ENCODE measurements at places on chromosomes 6 and 20.

GRCh38 chr6:6470123-6470522, 118.4 kb upstream of the LY86 start:
- no peak for DNase-seq

DNA sequence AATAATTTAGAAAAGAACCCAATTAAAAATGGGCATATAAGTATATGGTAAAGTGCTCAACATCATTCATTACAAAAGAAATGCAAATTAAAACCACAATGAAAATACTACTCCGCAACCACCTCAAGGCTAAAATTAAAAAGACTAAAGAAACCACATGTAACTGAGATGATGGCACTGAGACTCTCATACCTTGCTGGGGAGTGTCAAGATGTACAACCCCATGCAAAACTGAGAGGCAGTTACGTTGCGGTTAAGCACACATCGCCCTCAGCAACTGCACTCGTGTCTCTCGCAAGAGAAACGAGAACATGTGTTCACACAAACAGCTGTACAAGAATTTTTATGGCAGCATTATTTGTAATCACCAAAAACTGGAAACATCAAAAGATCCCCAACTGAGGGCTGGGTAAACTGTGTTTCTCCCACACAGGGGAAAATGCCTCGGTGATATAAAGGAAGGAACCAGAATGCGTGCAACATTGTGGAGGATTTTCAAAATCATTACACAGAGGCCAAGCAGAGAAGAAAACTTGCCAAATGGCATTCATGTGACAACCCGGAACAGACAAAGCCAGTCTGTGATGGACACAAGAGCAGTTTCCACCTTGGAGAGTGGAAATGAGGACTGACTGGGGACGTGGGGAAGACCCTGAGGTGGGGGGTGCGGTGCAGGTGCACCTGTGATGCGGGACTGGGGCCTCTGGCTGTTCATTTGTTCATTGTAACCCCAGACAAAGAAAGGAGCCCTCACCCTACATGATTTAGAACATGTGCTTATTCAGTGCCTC, 144.9 kb downstream of the WDR27 start:
- no peak for DNase-seq

DNA sequence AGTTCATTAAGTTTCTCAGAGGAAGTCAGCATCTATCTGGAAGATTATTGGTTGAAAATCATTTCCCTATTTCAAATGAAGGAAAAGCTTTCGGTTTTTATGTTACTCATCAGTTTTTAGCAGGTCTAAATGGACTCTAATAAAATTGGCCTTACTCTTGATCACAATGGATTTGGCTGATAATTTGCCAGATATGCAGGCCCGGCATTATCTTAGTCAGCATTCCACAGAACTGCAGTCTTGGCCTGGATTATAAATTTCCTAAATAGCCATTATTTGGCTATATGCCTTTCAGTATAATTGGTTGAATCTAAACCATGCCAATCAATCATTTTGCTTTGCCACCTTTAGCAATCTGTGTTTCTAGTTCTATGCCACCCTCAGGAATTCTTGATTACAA, 91.7 kb upstream of the KCNQ5 start:
- no peak for DNase-seq

- DNase-seq, result peak; percentile 42
Observed at GRCh38 chr20:45306431-45306982, at the start of gene RBPJL. TSS of gene RBPJL (plus strand) at chr20:45306840. CDS start at chr20:45306923, 83 bp downstream.

DNA sequence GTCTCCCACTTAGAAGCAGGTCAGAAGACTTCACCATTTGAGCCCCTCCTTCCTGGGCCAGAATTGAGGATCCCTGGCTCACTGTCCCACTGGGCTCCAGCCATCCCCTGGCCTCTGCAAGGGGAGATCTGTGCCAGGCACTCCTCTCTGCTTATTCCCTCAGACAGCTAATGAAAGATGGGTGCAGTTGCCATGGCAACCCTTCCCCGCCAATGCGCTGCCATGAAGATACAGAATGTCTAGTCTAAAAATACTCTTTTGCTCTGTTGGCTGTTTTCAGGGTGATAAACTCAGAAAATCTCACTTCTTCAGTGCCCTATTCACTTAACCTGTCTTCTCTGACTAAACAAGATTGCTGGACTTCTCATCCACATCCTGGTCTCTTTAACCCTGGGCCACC, 13.6 kb upstream of the TTLL2 start:
- no peak for DNase-seq

GRCh38 chr6:141421378-141421777, 711.3 kb upstream of the GJE1 start:
- no peak for DNase-seq
